ENCODE measurements at places on chromosomes 4 and X.

DNA sequence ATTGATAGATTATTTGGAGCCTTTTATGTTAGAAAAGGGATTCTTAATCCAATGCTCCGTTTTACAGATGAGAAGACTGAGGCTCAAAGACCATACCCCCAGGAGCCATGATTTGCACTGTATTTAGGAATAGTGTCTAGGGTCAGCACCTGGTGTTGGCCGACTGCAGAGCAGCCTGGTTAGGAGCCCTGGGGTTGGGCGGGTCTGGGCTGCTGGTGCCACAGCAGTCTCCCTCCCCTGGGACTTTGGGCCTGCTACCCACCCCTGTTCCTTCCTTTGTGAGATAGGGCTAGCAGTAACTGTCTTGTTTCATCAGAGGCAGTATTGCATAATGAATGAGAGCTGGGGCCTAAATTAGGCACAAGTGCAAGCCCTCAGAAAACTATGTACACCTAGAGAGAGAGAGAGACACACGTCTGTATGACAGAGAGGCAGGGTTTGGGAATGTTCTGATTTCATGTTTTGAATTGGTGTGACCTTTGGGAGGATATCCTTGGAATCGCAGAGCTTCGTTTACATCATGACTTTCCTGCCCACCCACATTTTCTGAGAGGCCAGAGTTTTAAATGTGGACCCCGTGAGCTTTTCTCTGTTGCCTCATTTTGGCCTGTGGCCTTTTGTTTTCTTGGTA lies 111.7 kb downstream of the PTTG2 start:
- no peak for DNase-seq

- no peak for DNase-seq
Observed at GRCh38 chr4:87530868-87531267, 1.7 kb upstream of the SPARCL1 start.

DNA sequence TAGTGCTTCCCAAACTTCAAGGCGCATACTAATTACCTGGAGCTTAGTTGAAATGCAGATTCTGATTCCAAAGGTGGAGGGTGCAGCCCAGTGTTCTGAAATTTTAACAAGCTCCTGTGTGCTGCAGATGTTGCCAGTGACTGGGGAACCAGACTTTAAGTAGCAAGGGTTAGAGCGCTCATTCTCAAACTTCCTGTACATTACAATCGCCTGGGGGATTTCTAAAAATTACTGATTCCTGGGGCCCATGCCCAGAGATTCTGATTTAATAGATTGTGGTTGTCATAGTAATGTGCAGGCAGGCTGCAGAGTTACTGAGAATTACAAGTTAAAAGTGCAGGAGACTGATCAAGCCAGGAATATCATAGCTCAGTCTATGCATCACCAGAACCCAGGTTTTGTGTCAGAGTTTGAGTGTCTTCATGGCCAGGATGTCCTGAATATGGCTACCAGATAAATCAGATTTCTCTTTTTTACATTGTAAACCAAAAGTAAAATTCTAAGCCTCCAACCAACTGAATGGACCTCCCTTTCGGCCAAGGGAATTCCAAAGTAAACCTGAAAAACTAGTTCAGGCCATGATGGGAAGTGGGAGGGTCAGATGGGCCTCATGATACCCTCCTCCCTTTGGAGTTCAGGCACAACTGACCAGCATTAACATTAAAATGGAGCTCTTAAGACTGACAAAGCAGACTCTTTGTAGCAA lies 121.6 kb downstream of the ATXN3L start:
- no peak for DNase-seq

- no peak for DNase-seq
Observed at GRCh38 chrX:9859711-9860555, 73.7 kb downstream of the SHROOM2 start.

DNA sequence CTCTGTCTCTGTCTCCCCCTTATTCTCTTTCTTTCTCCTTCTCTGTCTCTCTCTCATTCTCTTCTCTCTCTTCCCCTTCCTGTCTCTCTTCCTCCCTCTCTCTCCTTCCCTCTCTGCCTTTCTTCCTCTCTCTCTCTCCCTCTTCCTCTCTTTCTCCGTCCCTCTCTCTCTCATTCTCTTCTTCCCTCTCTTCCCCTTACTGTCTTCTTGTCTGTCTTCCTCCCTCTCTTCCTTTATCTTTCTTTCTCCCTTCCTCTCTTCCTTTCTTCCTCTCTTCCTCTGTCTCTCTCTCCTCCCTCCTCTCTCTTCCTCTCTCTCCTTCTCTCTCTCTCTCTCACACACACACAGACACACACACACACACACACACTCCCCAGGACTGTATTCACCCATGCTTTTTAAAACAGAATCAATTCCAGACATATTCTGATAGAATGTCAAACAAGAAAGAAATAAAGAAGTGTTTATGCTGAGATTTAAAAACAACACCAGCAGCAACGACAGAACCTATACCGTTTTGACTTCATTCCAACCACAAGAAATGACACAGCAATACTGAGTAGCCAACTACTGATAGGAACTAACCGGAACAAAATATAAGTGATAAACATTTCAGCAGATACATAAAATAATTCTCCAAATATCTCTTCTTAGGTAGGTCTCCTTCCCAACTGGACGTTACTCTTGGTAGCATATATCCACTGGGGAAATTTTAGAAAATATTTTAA lies 296.7 kb downstream of the ASMT start:
- no peak for DNase-seq

GRCh38 chr4:116942315-116942714 lies 143.1 kb downstream of the TRAM1L1 start:
- no peak for DNase-seq

DNA sequence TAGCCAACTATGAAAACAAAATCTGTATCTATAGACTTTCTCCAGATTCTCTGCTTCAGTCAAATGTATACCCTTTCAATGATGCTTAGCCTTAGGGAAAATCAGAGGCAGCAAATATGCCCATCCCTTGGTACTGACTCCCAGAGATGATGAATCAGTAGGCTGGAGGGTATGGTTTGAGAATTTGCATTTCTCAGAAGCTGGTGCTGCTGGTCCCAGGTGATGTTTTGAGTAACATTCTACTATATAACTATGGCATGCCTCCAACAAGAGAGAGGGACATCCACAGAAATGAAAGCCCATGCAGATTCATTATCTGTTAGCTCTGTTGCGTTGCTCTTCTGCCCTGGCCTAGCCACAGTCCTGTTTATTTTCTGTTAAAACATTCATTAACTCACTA lies 13.6 kb downstream of the TNIP3 start:
- no peak for DNase-seq

DNA sequence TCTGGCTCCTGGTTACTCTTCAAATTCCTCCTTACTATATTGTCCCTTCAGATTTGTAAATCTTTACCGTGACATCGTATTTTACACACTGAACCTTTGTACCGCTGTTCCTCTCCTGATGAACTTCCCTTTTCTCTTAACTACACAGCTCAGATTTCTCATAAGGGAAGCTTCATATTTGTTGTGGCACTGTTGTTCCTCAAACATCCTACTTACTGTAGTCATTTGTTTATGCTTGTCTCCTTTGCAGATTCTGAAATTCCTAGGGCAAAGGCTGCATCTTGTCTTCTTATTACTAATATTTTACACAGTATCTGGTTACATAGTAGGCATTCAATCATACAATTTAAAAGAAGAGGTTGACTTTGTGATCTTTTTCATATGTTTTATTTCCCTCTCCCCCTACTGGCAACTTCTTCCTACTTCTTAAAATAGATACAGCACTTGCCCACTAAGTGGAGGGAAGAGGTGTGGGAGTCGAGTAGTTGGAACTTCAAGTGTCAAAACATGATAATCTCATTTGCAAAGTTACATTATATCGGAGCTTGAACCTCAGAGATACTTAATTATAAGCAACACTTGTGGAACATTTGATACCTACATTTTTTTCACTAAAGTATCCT lies 50.0 kb downstream of the TET2 start:
- DNase-seq: no peak

DNA sequence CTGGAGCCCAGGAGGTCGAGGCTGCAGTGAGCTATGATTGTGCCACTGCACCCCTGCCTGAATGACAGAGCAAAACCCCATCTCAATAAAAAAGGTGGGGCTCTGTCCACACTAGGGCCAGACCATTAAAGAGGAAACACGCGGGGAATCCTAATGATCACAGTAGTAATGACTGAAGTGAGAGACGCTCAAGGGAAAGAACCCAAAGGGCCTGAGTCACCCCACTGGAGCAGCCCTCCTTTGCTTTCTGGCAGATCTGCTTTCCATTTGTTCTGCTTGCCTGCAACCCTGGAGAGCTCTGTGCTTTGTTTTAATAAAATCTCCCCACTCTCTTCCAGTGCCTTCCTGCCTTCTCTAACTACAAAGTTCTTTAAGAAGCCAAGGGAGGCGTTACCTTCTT lies 5.0 kb downstream of the TFDP3 start:
- DNase-seq: no peak

- DNase-seq: no peak
Observed at GRCh38 chr4:89759426-89759825, 77.5 kb downstream of the SNCA start.

DNA sequence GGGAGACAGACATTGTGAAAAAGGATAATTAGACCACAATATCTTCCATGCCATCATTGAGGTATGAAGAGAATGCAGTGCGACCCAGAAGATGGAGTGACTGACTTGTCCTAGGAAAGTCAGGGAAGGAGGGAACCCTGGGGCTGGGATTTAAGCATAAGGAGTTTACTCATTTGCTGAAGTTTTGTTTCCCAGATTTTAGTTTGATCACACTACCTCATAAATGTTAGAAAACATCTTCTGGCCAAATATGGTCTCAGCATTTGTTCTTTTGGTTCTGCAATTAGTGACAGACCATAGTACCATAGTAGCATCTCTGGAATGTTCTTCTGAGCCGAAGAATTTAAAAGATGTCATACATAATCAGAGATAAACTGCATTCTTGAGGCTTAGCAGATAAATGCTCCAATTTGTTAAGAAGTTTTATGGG lies 96.5 kb upstream of the PGRMC2 start:
- no peak for DNase-seq

DNA sequence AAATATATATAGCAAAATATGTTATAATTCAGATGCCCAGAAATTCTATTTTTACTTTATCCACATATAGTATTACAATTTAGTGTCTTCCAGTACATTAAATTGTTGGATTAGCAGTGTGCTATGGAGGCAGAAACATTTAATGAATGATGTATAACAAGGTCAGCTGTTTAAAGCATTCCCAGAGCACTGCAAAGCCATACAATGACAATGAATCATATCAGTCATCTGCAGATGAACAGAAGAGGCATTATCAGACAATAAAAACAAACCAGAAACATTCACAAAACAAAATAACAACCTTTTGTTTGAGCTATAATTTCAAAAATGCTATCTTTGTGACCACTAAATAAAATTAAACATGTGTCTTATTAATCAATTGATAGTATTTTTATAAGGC lies 524.2 kb downstream of the FAT4 start:
- DNase-seq: no peak

DNA sequence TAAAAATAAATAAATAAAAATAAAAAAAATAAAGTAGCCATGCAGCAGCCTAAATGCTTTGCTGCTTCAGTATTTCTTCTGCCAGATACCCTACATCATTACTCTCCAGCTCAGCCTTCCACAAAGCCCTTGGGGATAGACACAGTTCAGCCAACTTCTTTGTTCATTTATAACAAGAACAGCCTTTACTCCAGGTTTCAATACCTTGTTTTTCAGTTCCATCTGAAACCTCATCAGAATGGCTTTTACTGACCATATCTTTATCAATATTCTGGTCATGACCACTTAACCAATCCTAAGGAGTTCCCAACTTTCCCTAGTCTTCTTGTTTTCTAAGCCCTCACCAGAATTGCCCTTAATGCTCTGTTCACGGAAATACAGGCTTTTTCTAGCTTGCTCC lies 128.3 kb upstream of the MED14 start:
- no peak for DNase-seq

GRCh38 chr4:2648159-2648814 lies 107.8 kb downstream of the TNIP2 start:
- DNase-seq: no peak

DNA sequence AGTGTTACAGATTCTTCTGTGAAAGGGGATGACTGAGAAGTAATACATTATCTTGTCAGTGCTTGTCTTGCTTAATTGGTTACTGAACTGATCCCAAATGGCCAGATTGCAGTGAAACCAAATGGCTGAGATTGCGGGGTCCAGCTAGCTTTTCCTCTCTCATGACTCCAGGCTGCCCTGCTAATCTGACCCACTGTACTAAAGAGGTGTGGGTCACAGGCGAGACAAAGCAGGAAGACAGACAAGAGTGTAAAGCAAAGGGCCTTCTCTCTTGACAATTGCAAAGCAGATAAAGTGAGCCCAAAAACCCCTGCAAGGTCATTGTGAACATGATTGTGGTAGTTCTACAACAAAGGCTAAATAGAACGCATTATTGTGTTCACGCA lies 2.1 kb downstream of the TMEM150C start:
- DNase-seq: no peak
